ENCODE measurements at places on chromosomes 12 and 14.

- no peak for DNase-seq
These were observed 37.6 kb downstream of the SPATA7 start for GRCh38 chr14:88422919-88423650.

- DNase-seq, result no peak
These were observed 260.6 kb upstream of the GARIN6 start for GRCh38 chr12:99386907-99387306.

DNA sequence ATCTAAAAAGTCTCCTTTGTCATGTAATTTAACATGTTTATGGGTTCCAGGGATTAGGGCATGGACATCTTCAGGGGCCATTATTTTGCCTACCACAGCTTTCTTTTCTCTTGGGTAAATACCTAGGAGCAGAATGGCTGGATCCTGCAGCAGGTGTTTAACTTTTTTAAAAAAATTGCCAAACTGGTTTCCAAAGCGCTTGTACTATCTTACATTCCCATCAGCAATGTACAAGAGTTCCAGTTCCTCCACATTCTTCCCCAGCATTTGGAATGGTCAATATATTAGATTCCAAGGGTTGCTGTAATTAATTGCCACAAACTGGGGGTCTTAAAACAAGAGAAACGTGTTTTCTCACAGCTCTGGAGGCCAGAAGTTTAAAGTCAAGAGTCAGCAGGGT, 27.7 kb upstream of the MYL2 start:
- DNase-seq, result no peak

DNA sequence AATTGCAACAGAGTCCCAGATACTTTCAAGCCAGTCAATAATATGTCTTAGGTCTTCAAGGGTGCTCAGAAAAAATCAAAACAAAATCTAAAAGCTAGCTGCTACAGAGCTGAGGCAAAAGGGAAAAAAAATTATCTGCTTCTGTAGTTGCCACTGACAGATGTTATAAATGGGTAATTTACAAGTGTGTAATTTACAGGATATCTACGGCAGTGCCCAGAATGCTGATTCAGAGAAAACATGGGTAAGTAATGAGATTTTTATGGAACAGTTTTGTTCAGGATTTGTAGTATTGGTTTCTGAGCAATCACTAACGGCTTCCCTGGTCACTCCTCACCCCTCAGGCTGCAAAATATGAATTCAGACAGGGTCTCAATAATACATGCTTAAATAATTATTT, 234.1 kb downstream of the GALC start:
- DNase-seq, result no peak

GRCh38 chr14:24298892-24299254, 707 bp downstream of the DHRS1 start:
- DNase-seq, result no peak

GRCh38 chr12:632102-632696, 31.0 kb downstream of the NINJ2 start:
- DNase-seq, result no peak
